ENCODE measurements at places on chromosomes 3 and 15.

DNA sequence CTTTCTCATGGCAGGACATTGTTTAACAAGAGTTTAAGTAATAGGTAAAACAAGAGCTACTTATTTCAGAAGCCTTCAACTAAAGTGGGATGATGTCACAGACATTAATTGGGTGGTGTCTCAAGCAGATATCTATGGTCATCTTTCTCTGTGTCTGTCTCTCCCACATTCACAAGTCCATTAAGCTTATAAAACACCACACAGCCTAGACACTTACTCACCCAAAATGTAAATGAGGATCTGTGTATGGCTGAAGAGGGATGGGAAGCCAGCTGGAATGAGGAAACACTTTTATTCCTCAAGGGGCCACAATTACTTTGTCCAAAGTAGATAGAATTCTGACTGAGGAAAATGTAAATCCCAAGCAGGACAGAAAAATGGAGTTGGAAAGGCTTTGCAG is 183.8 kb downstream of the THRB start:
- DNase-seq, result no peak

DNA sequence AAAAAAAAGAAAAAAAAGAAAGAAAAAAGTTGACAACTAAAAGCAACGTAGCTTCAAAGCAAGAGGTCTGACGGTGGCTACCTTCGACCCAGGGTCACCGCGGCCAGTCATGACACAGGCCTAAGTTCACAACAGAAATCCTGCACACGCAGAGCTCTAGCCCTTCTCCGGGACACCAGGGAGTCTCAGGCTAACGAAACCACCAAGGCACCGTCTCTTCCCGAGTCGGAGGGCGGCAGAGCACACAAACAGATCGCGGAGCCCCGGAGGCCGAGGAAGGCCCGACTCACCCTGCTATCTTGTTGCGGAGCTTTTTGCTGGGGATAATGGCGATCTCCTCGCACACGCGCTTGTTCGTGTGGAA is 584 bp downstream of the RPS17 start:
- no peak for DNase-seq

DNA sequence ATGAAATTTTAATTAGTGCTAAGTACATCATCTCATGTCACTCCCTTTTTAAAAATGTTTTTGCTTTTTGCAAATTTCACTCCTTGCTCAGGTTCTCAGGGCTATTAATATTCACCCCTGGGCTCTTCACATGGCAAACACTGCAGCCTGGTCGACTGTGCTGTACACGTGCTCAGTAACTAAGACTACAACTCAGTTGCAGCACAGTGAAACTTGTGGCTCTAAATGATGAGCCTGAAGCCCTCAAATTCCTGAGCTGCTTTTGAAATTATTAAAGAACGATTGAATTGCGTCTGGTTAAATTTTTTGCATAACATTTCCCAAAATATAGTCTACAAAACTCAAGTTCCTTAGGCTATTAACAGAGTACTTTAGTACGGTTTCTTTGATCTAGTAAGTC is 159.3 kb upstream of the C2CD4B start:
- DNase-seq, result no peak

- no peak for DNase-seq
Observed at GRCh38 chr15:72197041-72197459, 537 bp downstream of the GRAMD2A start.

GRCh38 chr3:184295771-184296170 is 3.3 kb upstream of the PSMD2 start:
- no peak for DNase-seq

DNA sequence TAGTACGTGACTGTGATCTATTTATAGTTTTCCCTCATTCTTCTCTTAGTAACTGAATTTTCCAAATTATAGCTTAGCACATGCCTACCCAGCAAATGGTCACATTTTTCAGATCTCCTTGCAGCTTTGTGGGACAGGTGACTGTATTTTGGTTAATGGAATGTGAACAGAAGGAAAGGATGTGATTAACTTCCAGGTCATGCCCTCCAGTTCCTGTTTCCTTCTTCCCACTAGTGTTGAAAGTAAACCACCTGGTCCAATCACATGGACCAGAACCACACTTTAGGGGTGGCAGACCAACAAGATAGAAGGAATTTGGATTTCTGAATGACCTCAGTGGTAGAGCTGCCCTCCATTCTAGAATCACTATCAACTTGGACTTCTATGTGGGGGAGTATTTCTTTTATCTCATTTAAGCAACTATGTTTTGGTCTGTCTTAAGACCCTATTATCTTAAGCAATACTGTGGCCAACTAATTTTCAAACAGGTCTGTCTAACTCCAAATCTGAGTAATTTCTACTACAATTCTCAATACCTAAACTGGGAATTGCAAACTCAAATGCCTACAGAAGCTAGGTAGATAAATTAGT is 76.0 kb upstream of the TSC22D2 start:
- no peak for DNase-seq

- DNase-seq, result no peak
Observed at GRCh38 chr15:89184886-89185526, 36.4 kb downstream of the RLBP1 start.

GRCh38 chr3:41202834-41203345 is 3.6 kb downstream of the CTNNB1 start:
- no peak for DNase-seq

GRCh38 chr15:45148076-45149059 is 18.6 kb downstream of the DUOX1 start:
- no peak for DNase-seq

- DNase-seq, result no peak
Observed at GRCh38 chr3:16329036-16329825, 64.2 kb downstream of the OXNAD1 start.

- DNase-seq, result no peak
Observed at GRCh38 chr3:38990621-38991020, 61.1 kb downstream of the SCN11A start.

- no peak for DNase-seq
Observed at GRCh38 chr3:197597335-197597734, 41.6 kb upstream of the BDH1 start.

DNA sequence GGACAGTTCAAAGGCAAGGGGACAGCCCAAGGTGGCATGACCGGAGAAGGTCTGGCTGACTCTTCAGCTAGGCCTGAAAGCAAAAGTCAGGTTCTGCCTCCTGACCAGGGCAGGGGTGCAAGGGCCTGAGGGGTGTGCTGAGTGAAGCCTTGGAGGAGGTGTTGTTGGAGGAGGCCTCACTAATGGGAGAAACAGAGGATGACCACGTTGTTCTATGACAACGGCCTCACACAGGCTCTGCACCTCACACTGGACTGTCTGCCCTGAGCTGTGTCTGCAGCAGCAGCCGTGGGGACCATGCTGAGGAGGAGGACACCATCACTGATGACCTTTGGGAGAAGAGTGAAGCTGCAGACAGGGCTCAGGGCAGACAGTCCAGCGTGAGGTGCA is 116.9 kb upstream of the ABHD17C start:
- no peak for DNase-seq

DNA sequence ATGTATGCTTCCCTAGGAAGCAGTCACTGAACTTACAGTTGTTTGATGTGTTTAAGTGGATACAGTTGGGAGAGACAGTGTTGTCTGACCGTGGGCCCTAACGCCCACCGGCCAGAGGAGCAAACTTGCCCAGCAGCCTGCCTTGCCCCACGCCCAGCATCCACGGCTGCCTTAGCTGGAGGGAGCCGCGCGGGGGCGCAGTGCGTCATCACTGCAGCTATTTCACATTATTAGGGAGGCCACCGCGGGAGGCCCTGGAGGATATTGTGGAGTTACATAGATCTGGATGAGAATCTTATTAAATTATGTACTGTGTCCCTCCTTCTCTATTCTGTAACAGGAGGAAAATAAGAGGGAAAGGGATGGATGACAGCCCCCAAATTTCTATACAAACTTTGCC is 267.2 kb downstream of the GABRG3 start:
- DNase-seq, result no peak

DNA sequence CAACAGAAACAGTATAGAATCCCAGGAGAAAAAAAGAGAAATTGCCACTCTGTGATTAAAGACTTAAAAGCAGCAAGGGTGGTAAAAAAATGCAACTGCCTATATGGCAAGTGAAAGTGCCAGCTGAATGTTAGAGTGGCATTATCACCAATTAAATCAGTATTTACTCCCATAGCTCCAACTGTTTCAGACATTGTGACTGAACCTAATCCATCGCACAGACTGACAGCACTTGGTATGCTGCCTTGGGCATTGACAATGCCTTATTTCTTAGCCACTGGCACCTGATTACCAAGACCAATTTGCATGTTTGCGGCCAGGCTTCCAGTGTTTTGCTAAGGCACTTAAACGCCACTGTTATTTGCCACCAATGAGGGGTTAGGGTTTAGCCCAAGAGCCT is 201.9 kb upstream of the NECTIN3 start:
- no peak for DNase-seq

- DNase-seq, result no peak
Observed at GRCh38 chr3:10527295-10528001, 22.1 kb upstream of the ATP2B2 start.

DNA sequence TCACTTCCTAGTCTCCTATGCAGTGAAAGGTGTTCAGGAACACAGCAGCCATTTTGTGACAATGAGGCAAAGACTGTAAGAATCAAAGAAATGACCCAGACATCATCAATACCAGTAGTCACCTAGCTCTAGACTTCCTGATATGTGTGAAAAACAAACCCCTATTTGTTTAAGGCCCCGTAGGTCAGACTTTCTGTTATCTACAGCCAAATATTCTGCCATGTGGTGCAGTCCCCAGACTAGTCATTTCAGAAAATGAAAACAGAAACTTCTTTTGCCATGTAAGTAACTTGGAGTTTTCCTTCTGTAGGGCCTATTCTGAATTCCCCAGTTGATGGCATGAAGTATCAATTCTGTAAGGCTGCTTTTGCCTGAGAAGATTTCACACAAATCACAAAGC is 181.7 kb upstream of the SNTN start:
- no peak for DNase-seq

- DNase-seq, result no peak
Observed at GRCh38 chr15:62125773-62126172, 39.3 kb downstream of the C2CD4B start.

DNA sequence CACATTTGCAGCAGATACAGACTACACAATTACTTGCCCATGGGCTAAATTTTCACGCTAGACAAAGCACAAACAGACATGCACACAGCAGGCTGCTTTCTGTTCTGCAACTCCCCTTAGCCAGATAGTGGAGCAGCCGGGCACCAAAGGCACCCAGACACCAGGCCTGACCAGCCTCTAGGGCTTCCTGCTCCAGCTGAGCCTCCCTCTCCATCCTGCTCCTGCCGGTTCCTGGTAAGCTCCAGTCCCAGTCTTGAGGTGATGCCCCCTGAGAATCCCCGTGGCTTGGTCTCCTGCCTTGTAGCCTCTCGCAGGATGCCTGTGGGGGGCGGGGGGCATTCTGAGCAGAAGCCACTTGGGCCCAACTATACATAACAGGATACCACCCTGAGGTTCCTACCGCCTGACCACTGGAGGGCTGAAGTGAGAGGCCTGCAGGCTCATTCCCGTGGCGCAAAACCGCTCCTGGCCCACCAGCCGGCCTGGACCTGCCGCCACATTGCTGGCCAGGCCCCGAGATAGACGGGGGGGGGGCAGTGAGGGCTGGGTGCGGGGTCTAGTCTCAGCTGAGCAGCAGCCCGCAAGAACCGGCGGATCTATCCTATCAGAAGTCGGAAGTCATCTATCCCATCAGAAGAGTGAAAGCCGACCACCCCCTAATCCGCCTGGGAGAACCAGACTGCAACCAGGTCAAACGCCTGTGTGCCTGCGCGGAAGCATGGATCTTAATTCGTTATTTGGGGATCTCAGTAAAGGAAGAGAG is 3.9 kb downstream of the FOXL2 start:
- no peak for DNase-seq

GRCh38 chr15:51307811-51308210 is 30.6 kb downstream of the CYP19A1 start:
- DNase-seq, result no peak

DNA sequence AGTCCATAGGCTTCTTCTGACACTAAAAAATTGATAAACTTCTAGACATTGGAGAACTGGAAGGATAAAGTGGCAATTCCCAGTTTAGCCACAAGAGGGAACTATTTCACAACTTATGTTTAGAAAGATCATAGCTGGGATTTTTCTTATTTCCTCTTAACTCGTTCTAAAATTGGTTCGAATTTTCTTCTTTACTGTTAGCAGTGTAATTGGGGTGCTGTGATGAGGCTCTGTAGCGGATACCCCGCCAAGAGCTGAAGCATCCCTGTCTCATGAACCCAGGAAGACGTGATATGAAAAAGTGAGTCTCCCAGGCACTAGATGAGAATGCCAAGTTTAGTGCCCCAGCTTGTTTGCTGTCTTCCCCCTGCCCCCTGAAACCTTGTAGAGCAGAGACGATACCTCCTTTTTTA is 85.1 kb downstream of the PDCD6IP start:
- no peak for DNase-seq

DNA sequence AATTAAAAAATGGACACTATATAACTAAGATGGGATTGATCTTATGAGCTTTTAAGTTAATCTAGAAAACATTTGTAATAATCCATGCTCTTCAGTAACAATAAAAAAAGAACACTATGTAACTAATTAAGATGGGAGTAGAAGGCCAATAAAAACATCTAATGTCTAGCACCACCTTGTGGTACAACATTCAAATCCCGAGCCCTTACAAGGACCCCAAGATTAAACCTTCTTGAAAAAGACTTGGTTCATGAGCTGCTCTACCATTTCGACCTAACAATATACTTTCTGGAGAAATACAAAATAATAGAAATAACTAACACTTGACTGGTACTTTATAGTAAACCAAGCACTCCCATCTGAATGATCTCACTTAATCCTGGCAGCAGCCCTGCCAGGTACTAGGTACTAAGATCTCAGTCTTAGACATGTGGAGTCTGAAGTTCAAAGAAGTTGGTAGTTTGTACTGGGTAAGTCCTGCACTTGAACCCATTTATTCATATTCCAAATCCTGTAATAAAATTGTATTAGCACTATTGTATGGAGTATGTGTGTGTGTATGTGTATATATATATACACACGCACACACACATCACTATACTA is 21.8 kb downstream of the METTL6 start:
- no peak for DNase-seq

GRCh38 chr3:111884411-111885018 is 25.4 kb downstream of the PHLDB2 start:
- no peak for DNase-seq

GRCh38 chr3:143755978-143756377 is 92.3 kb downstream of the SLC9A9 start:
- DNase-seq, result no peak

DNA sequence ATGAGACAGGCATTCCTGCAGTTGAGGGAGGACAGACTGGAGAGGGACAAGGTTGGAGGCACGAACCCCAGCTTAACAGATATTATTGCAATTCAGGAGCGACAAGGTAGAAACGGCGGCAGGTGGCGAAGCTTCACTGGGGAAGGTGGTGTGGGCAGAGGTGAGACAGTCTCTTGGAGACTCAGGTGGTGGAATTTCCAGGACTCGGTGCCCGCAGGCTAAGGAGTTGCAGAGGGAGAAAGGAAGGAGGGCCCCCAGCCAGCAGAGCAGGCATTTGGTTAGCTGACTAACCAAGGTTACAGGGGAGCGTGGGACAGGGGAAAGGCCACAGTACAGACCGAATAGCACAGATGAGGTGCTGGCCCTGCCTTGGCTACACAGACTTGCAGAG is 3.0 kb downstream of the FAM174B start:
- DNase-seq, result no peak

Measured in NCI-H1436 treated with DMSO at 0.1 percent for 48 hours (cell line).